ENCODE measurements at places on chromosomes 6 and 20.

DNA sequence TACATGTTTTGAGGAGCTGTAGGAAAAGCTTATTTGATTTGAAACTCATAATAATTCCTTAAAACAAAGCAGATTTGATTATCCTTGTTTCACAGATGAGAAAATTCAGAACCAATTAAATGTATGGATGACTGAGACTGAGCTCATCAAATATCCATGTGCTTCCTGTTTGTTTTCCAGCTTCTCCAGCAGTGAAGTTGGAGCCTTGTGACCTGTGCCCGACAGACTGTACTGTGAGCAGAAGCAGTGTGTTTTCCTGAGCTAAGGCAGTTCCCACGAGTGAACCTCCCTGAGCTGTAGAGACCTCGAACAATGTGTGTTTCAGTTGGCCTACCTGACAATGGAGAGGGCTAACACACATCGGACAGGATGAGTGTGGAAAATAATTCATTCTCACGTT, 599.5 kb upstream of the NRSN1 start:
- DNase-seq: no peak

DNA sequence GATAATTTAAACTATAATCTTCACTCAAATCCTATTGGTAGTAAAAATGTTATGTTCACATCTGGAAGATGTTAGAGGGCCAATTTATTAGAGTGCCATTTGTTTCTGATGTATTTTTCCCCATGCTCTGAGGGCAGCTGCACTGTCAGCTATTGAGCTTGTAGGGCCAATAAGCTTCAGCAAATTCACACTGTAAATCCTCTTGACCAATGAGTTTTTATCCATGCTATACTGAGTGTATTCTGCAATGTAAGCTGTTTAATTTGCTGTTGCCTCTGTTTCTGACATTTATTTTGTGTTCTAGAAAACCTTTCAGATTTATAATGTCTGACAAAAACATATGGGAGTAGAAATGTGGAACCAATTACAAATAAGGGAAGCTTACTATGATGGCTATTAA, 62.6 kb downstream of the OGFRL1 start:
- no peak for DNase-seq

GRCh38 chr6:137711972-137712371, 155.1 kb upstream of the TNFAIP3 start:
- no peak for DNase-seq

- no peak for DNase-seq
These were observed 276.0 kb downstream of the TFAP2A start for GRCh38 chr6:10138917-10139316.

DNA sequence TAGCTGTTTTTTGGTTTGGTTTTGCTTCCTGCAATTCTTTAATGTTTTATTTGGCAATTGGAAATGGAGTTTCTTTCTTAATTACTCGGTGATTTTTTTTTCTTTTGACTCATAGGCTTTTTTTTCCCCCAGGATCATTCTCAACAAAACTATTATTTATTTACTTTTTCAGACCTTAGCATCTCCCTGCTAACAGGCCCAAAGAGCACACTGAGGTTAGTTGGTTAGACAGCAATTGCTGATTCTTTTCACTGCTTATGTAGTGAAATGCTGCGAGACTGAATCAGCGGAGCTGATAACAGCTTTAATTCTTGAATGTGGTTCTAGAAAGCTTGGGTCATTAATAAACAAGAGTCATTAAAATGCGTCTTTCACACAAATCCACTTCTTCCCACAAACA, 79.1 kb upstream of the ZFP64 start:
- no peak for DNase-seq

GRCh38 chr6:88843040-88843439, 120.4 kb downstream of the RNGTT start:
- no peak for DNase-seq

DNA sequence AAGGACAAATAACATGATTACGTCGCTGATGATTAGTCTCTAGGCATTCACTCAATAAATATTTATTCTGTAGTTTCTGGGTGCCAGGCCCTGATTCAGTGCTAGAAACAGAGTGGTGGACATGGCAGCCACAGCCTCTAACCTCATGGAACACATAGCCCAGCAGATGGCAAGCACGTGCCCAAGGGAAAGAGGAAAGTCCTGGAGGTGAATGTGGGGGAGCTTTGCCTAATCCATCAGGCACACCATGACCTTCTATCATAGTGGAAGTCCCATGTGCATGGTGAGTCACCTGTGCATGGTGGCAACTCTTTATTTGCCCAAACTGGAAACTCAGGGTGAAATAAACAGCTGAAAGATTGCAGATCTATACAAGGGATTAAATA, 143.0 kb upstream of the TNFAIP3 start:
- no peak for DNase-seq

GRCh38 chr6:169241688-169242350, 11.8 kb downstream of the THBS2 start:
- DNase-seq: no peak

DNA sequence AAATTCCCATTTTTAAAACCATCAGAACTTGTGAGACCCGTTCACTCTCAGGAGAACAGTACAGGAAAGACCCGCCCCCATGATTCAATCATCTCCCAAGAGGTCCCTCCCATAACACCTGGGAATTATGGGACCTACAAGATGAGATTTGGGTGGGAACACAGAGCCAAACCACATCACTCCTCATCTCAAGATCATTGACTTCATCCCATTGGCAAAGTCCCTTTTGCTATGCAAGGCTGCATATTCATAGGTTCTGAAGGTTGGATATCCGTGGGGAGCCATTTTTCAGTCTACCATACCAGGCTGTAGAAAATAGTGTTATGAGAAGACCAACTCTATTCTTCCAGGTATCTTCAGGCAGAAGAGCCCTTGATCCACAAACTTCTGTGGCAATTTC, 219.1 kb downstream of the DOK5 start:
- no peak for DNase-seq

DNA sequence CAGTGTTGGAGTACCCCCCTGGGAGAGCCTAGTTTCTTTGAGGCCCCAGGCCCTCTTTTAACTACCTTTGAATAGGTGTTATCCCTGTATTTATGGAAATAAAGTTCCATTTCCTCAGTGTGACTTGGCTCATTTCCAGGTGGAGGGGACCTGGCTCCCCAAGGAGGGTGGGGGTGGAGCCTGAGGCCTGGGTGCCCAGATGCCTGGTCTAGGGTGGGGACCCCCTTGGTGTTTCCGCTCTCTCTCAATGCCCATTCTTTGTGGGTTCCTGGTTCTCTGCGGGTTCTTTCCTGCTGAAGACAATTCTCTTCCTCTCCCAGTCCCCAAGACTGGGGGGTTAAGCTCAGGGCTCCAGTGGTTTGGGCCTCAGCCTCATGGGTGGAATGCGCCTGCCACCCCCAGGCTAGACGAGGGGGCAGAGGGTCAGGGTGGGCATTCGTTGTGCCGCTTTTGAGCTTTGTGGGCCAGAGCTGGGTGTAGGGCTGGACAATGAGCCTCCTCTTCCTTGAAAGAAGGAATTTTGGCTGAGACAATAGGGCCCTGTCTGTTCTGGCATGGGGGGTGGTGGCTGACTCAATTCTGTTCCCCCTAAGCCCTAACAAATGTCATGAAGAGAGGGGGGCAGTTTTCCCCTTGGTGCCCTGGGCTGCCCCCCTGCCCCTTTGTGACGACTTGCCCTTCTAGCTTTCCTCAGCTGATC, 686 bp upstream of the EGFL8 start:
- DNase-seq: no peak

- DNase-seq: no peak
These were observed 52.1 kb upstream of the FBXO30 start for GRCh38 chr6:145866456-145867396.

- peak; percentile 49 for DNase-seq
These were observed 4.1 kb upstream of the BNIP5 start for GRCh38 chr6:36340618-36341454.

- no peak for DNase-seq
These were observed 16.9 kb upstream of the MDFI start for GRCh38 chr6:41621367-41621766.

- DNase-seq: no peak
These were observed 95.5 kb upstream of the NXT1 start for GRCh38 chr20:23255106-23255505.

- DNase-seq: no peak
These were observed 40.8 kb downstream of the ANKEF1 start for GRCh38 chr20:10075606-10076005.

DNA sequence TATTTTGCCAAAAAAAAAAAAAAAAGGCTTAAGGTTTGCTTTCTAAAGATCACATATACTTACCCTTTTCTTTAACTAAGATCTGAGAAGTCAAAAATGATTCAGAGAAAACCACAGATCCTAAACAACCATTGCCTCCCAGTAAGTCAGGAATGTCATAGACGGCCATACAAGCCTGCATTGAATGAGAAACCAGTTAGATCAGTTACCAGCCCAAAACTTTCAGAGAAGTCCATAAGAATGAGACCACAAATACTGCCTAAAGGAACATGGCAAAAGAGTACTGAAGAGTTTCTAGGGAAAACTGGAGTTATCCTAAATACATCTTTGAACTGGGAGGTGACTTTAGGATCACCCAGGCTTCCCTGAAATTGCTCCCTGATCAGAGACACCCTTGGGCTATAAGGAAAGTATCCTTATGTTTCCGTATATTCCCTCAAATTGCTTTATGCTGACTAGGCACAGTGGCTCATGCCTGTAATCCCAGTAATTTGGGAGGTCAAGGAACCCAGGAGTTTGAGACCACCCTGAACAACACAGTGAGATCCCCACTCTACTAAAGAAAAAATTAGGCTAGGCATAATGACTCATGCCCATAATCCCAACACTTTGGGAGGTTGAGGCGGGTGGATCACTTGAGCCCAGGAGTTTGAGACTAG, 79.4 kb upstream of the SLC4A11 start:
- no peak for DNase-seq

DNA sequence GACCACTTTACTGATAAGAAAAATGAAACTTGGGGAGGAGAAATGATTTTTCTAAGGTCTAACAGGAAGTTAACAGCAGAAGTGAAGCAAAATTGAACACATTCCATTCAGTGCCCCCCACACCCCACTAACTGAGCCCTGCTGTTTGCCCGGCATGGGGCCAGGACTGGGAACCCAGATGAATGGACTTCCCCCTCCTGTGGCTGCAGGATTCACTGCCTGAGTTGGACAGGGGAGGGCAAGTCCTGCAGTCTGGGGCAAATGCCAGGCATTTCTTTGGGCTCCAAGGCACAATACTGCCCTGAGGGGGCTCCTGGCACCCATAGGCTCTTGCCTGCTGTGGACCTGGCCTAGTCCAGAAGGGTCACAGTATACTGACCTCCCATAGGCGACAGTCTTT, 28.3 kb downstream of the FYN start:
- DNase-seq: no peak

GRCh38 chr20:1920252-1920651, 25.0 kb downstream of the SIRPA start:
- DNase-seq: peak; percentile 76

DNA sequence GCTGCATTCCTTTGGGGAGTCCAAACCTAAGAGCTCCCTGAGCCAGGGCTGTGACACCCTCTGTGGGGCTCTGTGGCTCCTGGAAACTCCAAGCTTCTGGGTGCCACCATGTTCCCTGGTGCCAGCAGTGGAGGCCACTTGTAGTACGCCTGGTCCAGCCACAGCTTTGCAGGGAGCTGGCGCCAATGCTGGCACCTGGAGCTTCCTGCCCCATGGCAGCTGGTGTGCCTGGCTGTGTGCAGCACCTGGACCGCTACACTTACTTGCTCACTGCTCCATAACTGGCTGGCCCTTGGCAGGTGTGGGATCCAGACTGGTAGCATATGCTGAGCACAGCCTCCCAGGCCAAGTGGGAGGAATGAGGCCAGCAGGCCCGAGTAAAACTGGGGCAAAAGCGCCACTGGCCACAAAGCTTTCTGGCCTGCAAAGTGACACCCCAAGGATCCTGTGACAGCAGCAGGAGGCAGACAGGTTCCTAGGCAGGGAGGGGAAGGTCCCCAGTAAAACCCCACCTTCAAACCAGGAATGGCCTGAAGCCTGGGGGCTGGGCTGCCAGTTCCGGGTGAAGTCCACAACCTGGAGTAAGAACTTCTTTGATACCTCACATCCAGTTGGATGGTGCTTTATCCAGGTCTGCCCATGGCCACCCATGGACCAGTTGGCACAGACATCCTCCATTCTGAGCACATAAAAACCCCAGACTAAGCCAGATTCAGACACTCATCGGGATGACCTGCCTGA, 461.0 kb downstream of the TBC1D32 start:
- no peak for DNase-seq

DNA sequence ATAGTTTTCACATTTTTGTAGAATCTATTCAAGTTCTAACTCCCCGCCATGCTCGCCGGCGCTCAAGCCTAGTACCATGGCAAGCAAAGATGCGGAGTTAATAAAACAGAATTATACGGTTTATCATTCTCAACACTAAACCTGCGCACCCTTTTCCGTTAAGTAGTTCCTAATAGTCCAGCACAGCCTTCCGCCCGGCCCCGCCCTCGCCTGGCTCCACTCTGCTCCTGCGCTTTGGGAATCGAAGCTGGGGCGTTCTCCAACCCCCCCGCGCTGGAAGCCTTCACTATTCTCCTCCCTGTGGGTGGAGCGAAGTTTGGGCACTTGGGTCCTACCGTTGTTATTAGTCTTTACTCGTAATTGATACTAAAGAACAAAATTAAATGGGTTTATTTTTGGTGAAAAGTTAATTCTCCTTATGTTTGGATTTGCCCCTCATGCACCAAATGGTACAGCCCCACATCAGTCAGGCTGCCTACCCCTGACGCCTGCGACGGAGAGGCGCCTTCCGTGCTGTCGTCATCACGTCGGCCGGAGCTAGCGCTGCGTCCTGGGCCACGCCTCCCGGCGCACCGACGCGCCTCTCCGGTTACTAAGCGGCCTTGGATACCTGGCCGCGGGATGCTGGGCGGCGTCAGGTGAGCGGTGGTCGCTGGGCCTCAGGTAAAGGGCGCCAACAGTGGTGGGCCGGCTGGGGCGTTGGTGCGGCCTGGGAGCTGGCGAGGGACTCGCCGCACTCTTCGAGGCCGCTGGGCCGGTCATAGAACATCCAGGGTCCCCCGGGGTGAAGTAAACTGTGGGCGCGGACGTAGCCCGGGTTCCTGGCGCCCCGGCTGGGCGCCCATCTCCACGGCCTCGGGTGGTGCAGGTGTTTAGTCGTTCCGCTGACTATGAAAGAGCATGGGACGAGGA, at the start of gene IFT52:
Gene IFT52 (plus strand): TSS at position 546 of the 912 bp plus-strand sequence. CDS start 3,762 bp downstream, outside the sequence.
- DNase-seq: peak; percentile 90

GRCh38 chr20:38935285-38935684, 9.1 kb downstream of the FAM83D start:
- DNase-seq: no peak

GRCh38 chr6:72659754-72660153, 37.9 kb downstream of the KCNQ5 start:
- DNase-seq: no peak

GRCh38 chr20:55271371-55271770, 733.9 kb downstream of the CBLN4 start:
- DNase-seq: no peak

DNA sequence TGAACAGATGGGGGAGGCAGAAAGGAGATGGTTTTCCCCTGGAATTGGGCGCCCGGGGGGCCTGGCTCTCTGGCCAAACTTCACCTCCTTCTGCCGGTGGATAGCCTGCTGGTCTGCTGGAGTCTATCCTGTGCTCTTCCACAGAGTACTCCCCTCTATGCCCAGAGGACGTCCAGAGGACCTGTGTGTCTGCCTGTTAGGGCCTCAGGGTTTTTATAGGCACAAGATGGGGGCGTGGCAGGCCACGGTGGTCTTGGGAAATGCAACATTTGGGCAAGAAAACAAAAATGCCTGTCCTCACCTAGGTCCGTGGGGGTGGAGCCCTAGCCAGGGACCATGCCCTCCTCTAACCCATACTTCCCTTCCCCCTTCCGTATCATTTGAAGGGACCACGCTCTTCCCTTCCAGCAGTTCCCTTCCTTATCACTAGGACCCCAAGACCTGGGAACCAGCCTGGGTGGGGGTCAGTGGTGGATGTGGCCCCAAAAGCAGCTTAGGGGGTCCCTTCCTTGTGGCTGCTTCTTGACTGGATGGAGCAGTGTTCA, 53.6 kb upstream of the ZNF337 start:
- DNase-seq: no peak

Measured in HuH-7.5 (cell line).